CD8-positive, alpha-beta memory T cell (primary cell): ENCODE measurements at places on chromosomes 11 and 22.

DNA sequence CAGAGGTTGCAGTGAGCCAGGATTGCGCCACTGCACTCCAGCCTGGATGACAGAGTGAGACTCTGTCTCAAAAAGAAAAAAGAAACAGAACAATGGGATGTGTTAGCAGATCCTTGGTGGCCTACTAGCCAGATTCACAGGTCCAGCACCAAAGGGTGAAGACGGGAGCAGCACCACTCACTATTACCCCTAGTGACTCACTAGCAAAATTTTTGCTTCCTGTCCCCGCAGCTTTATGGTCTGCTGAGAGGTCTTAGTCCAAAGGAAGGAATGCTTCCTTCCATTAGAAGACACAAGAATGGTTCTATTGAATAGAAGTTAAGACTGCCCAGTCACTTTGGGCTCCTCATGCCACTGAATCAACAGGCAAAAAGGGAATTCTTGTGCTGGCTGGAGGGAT lies 35.9 kb upstream of the NUP50 start:
- no peak for DNase-seq

DNA sequence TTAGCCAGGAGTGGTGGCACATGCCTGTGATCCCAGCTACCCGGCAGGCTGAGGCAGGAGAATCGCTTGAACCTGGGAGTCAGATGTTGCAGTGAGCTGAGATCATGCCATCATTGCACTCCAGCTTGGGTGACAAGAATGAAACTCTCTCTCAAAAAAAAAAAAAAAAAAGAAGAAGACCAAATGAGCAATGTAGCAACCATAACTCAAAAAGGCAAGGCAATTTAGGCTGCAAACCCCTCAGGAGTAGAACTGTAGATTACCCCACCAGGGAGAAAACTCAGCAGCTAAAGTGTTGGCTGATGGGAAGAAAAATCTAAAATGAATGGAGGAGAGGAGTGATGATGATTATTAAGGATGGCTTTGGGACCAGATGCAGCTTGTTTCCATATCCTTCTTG lies 256.7 kb upstream of the UBASH3B start:
- no peak for DNase-seq

GRCh38 chr11:122186439-122187080 lies 70.5 kb upstream of the BLID start:
- DNase-seq: no peak

GRCh38 chr11:59302991-59303390 lies 55.7 kb upstream of the OR5AN1 start:
- DNase-seq: no peak

- no peak for DNase-seq
Observed at GRCh38 chr11:1054143-1055108, 17.9 kb upstream of the MUC6 start.

- no peak for DNase-seq
Observed at GRCh38 chr11:66314561-66315497, 2.0 kb downstream of the CD248 start.

GRCh38 chr22:39146256-39147101 lies 6.0 kb downstream of the CBX7 start:
- no peak for DNase-seq

GRCh38 chr11:34501500-34501899 lies 12.1 kb downstream of the ELF5 start:
- DNase-seq: no peak

- no peak for DNase-seq
Observed at GRCh38 chr11:78207532-78208256, 19.0 kb downstream of the USP35 start.

- no peak for DNase-seq
Observed at GRCh38 chr22:42596863-42597530, 17.7 kb downstream of the POLDIP3 start.

- no peak for DNase-seq
Observed at GRCh38 chr11:64007629-64008282, 21.5 kb downstream of the OTUB1 start.

DNA sequence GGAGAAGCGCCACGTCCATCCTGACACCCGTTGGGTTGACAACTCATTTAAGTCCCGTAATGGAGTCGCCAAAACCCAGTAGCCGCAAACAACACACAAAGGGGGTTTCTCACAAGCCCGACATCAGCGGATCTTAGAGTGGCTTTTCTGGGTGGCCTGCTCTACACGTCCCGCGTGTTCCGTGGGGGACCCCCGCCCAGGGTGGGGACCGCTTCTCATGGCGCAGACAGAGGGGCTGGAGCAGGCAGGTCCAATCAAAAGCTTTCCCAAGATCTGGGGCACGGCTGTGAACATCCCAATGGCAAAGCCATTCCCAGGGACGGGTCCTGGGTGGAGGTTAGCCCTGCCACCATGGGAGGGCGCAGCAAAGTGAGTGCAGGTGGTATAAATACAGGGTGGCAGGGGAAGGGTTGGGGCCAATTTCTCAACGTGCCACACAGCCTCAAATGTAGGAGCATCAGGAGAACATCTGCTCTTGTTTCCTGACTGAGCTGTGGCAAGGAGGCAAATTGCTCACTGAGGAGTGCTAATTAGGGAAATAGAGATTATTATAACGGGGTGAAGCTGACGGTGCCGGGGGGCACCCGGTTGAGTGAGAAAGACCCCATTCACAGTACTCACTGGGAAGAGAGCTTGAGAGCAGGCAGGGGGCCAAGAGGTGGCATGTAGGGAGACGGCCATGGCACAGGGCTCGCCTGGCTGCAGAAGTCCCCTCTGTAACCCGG lies 1447.2 kb downstream of the TBC1D22A start:
- no peak for DNase-seq

- no peak for DNase-seq
Observed at GRCh38 chr11:111047374-111047773, 198.2 kb upstream of the POU2AF2 start.

- DNase-seq: no peak
Observed at GRCh38 chr11:114140826-114141225, 81.3 kb downstream of the ZBTB16 start.

DNA sequence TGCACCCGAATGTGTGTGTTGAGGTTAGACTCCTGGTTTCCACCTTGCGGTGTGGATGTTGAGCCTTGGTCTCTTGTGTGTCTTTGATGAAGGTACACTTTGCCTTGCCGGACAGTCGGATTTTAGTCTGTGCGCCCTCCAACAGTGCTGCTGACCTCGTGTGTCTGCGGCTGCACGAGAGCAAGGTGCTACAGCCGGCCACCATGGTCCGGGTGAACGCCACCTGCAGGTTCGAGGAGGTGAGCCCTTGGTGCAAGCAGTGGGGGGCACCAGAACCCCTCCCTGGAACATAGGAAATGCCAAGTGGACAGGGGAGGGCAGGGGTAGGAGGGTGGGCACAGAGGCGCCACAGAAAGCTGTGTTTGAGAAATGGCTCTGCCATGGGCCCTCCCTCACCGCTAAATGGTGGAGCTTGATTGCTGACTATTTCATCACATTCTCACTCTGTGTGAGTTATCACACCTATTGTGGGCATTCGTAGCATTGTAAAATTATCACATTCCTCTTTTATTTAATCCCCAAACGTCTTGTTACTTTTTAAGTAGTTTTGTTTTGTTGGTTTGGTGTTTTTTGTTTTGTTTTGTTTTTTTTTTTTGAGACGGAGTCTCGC lies 26.4 kb upstream of the PANX2 start:
- no peak for DNase-seq

DNA sequence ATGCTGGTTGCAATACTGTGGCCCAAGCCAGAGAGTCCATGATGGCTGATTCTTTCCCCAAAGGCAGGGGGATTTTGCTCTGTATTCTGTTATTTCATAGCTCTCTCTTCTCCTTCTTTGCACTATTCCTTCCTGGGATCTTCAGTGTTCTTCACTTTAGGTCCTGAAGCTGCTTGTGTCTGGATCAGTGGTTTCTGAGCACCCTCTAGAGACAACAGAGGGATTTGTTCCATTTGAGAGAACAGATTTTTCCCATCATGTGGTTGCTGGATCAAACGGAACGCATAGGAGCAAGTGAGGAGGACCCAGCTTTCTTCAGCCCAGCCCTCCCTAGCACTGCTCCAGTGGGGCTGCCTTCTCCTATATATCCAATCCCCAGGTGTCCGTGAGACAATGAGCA lies 68.7 kb upstream of the SYN3 start:
- DNase-seq: no peak
